ENCODE measurements at places on chromosomes 1 and 21.

DNA sequence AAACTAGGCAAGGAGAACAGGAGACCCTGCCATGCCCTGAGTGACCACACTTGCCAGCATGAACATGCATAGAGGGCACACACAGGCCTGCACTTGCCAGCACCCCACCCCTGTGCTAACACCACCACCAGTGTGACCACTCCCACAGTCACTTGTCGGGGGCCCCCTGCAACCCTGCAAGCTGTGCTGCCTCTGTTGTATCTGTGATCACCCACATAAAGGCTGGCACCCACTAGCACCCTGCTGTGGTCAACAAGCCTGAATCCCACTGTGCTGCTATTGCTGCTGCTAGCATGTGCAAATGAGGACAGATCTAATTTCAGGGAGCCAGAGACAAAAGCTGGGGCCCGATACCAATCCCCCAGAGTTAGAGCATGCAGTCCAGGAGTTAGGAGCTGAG is 217.7 kb downstream of the GIPC2 start:
- DNase-seq = no peak

- DNase-seq = no peak
Observed at GRCh38 chr1:3011127-3011526, 10.1 kb upstream of the ACTRT2 start.

DNA sequence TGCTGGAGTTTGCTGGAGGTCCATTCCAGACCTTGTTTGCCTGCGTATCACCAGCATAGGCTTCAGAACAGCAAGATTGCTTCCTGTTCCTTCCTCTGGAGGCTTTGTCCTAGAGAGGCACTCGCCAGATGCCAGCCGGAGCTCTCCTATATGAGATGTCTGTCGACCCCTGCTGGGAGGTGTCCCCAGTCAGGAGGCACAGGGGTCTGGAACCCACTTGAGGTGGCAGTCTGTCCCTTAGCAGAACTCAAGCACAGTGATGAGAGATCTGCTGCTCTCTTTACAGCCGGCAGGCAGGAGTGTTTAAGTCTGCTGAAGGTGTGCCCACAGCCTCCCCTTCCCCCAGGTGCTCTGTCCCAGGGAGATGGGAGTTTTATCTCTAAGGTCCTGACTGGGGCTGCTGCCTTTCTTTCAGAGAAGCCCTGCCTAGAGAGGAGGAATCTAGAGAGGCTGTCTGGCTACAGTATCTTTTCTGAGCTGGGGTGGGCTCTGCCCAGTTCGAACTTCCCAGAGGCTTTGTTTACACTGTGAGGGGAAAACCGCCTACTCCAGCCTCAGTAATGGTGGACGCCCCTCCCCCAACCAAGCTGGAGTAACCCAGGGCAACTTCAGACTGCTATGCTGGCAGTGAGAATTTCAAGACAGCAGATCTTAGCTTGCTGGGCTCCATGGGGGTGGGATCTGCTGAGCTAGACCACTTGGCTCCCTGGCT is 205.0 kb downstream of the GPR52 start:
- DNase-seq = no peak

DNA sequence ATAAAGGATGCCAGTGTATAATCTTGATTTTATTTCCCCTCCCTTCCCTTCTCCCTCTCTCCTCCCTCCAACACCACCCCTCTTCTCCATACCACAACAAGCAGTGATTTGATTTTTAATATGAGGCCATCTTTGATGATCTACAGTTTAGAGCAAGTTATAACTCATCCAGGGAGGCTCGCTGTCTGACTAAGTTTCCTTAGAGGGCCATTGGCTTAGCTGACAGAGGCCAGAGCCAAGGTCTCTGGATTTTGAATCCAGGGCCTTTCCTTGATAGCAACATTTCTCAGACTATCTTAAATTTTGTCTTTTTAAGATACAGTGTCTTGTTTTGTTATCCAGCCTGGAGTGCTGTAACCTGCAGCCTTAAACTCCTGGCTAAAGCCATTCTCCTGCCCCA is 431.0 kb upstream of the USP24 start:
- DNase-seq = no peak

- DNase-seq = peak; percentile 84
Observed at GRCh38 chr1:89358287-89358893, 5.5 kb upstream of the GBP6 start.

DNA sequence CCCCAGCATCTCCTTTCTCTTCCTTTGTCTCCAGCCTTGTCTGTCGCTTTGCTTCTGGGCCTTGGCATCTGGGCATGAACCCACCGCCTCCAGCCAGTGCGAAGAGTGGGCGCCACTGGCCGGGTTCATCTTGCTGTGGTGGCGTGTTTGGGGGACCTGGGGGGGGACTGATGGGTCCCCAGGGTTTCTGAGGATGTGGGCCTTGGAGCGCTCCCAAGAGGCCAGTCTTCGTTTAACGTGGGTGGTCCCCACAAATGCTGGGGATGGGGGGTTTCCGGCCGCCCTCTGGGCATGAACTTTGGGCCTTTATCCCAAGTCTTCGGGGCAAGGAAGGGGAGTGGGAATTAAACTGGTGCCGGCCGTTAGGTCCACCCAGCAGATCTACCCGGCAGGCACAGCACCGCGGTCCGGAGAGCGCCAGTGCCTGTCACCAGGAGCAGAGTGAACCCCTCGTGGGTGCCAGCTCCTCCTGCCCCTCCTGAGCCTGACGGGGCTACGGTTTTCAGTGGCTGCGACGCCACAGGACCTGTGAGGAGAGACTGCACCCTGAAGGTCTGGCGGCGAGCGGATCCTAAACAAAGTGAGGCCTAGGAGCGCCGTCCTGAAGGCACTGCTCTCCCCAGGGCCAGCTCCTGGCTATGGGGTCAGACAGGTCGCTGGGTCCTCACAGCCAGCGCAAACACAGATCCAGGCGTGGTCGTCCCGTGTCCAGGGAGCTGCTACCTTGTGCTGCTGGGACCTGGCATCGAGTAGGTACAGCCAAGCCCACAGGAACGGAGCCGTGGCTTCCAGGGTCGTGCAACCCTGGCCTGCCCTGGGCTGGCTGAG is 12.1 kb upstream of the C1orf174 start:
- no peak for DNase-seq

DNA sequence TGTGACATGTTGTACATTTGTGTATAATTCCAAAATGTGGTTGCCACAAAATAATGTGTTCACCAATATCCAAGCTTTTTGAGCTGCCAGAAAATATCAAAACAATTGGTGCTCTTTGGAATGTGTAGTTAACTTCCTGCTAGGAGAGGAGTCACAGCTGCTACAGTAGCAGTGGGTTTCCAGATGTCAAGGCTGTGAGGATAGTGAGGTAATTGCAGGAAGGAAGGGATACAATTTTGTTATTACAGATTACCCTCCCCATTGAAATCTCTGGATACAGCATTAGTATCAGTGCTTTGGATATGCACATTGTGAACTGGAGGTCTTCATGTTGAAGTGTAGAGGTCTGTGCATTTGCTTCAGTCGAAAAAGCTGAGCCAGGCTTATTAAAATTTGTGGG is 253.2 kb downstream of the PTPRC start:
- no peak for DNase-seq

DNA sequence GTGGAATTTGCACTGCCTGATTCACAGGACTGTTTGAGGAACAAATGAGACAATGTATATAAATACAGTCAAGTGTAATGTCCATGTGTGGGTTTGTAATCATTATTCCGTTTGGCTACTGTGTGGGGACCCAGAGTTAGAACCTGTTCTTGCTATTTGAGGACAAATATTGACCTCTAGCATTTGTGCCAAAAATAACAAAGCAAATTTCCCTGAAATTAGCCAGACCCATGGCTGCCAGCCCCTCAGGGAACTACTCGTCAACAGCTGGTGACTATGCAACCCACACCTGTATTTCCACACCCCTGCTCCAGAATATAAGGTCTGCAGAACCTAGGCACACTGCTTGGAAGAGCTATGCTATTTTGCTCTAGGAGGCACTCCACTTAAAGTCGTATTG is 70.7 kb downstream of the KCNJ6 start:
- no peak for DNase-seq

DNA sequence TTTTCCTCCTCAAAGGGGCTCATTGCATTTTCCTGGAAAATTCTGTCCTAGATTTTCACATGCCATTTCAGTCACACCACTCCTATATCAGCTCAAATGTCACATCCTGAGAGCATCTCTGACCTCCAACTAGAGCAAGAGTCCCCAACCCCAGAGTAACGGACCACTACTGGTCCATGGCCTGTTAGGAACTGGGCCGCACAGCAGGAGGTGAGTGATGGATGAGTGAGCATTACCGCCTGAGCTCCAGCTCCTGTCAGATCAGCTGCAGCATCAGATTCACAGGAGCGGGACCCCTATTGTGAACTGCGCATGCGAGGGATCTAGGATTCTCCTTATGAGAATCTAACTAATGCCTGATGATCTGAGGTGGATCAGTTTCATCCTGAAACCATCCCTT is 12.7 kb upstream of the RRP15 start:
- DNase-seq = no peak

- no peak for DNase-seq
Observed at GRCh38 chr21:31283025-31283424, 61.0 kb downstream of the TIAM1 start.

DNA sequence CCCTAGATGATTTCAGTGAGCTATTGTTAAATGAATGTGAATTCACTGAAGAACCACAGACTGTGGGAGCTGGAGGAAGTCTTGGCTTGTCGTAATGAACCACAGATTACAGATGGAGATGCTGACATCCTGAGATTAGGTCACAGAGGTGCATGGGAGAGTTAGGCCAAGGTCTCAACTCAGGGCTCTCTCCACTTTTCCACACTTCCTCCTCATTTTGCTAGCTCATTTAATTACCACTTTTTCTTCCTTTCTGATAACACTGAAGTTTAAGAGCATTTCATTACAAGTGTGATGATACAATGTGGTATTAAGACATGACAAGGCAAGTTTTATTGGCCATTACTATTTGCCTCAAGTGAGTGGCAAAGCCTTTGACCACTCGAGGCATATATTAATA is 30.8 kb downstream of the ST6GALNAC3 start:
- no peak for DNase-seq

DNA sequence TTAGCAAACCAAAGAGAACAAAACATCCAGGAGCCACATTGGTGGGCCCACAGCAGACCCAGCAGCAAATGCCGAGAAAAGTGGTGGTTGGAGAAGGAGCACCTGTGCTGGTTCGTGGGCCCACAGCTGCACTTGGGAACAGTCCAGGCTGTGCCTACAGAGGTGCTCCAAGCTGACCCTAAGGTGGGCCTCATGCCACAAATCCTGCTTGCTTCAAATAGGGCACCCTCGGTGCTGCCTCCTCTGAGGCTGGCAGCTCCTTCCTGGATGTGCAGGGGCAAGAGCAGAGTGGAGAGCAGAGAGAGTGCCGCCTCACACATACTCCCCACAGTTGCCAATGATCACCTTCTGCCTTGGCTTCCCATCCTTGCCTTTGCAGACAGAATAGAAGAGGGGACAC is 40.1 kb downstream of the BMP8A start:
- no peak for DNase-seq

DNA sequence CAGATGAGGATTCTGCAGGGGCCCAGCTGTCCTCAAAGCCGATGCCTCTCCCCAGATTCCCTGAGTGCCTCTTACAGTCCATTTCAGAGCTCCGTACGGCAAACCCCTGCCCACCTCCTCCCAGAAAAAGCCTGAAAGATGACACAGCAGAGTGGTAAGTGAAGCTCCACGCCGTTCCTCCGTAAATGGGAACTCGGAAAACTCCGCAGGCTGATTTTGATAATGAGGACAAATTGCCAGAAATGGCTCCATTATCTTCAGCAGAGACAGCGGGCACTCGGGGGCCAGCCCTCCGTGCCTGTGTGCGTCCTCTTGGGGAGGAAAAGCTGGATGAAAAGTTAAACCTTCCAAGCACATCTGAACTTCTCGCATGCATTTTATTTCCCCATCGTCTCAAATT is 81.1 kb downstream of the NPHP4 start:
- no peak for DNase-seq

DNA sequence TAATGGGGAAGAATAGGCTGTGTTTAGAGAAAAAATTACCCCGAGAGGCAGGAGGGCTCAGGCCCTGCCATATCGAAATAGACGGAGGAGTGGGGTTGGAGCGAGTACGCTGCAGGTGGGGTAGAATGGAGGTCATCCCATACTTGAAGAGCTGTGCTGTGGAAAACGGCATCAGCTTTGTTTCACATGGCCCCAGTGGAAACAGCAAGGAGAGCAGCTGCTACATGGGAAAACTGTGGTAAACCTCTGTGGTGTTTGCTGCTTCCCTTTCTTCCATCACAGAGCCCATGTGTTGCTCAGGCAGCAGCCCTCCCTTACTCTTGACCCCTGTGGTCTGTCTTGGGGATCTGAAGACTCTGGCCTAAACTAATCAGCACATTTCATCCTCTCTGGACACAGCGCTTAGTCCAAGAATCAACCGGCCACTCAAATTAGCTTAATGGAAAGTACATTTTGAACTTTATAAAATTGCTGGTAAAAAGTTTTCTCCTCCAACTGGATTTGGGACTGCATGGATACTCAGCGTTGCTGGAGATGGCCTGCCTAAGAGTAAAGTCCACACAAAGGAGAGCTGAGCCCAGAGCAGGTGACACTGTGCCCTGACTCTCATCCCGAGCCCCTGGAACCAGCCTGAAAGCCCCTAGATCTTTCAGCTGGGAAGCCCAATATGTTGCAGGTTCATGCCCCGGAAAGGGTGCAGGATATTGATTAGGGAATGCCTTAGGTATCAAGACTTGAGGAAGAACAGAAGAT is 127.1 kb upstream of the GADD45A start:
- no peak for DNase-seq

GRCh38 chr1:232621050-232621449 is 8.9 kb downstream of the SIPA1L2 start:
- DNase-seq = no peak

DNA sequence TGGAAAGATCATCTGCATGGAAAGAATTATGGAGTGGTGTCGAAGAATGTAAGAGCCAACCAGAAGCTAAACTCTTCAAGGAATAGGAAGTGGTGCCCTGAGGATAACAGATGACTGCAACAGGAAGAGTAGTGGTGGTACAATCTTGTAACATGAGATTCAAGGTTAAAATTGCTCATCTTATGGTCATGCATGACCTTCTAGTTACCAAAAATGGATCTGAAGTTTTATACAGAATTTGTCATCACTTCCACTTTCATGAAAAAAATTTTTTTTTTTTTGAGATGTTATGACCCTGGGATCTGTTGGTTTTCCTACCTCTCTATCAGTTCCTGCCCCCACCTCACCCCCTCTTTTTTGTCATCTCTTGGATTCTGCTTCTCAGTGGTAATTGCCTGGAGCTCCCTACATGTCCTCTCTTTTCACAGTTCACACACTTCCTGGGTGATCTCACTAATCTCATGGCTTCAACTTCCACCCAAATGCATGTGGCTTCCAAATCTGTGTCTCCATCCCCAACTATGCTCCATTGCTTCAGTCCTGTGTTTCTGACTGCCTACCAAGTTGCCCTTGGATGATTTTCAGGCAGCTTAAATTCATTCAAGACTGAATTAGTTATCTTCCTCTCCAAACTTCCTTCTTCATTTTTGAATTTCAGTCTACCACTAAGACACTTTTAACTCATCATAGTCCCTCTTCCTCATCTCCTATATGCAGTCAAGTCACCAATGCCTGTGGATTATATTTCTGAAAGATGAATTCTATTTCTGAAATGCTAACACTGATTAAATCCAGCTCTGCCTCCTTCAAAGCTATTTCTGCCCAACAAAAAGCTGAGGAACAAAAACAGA is 48.4 kb downstream of the SLAMF6 start:
- DNase-seq = no peak

- DNase-seq = peak; percentile 32
Observed at GRCh38 chr1:153728305-153729066, 636 bp downstream of the INTS3 start.

GRCh38 chr1:217076902-217077301 is 353.7 kb upstream of the ESRRG start:
- DNase-seq = no peak
